ENCODE measurements at places on chromosomes 1 and 21. TPM values are rescaled to one million over a fixed set of nuclear protein-coding genes. Genes with fewer than 3 reads are reported as not detected.

Gene ACTL8
- not detected for polyA plus RNA-seq

DNA sequence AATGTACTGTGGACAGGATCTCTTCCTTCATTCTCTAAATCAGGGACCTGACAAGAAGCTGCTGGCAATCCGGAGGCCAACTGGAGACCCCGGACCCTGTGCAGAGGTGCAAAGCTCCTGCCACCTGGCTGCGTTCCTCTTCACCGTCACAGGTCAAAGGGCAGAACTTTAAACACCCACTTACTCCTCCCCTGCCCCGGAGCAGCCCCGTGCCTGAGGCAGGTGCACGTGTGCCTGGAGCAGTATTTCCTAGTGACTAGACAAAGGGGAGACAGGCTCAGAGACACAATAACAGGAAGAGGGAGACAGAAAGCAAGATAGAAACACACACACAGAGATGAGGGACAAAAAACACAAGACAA lies 6.6 kb upstream of the PIGC start:
- DNase-seq, result no peak

- no peak for DNase-seq
These were observed 18.4 kb upstream of the LRRC3 start for GRCh38 chr21:44436958-44437357.

Gene TSSK3
- polyA plus RNA-seq, result not detected

Gene INSRR
- 0.09 TPM for polyA plus RNA-seq

Gene C1orf87
- polyA plus RNA-seq, result not detected

DNA sequence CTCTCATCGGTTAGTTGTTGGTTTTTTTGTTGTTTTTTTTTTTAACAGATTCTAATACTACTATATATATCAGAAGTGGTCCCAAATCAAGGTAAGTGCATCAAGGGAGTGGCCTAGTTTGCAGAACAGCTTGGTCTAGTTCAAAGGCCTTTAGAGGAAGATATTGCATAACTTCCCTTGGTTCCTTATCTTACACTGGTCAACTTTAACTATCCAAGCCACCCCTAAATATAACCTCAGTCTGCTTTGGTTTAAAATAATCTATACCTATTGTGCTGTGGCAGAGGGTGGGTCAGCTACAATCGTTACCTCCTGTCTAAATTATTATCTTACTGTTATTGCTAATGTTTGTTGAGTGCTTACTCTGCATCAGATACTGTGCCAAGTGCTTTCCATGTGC lies 6.9 kb downstream of the S100A12 start:
- DNase-seq, result no peak

DNA sequence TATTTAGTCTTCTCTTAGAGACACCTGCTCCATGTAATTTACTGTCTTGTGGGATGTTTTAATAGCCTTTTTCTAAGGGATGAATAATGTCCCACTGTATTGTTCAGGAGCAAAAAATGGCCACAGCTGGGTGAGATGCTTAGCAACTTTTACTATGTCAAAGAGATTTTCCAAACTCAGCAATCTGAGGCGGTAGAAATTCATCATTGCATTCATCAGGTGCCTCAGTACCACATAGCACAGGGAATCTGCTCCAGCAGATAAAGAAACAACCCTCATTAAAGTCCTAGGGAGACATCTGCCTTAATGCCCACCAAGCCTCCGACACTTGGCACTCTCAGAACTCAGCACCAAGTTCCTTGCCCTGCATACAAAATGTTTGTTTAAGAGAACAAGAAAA lies 266.9 kb downstream of the SIPA1L2 start:
- DNase-seq, result no peak

Gene TTC39A
- not detected for polyA plus RNA-seq
